ENCODE measurements at places on chromosomes 16 and 17.

DNA sequence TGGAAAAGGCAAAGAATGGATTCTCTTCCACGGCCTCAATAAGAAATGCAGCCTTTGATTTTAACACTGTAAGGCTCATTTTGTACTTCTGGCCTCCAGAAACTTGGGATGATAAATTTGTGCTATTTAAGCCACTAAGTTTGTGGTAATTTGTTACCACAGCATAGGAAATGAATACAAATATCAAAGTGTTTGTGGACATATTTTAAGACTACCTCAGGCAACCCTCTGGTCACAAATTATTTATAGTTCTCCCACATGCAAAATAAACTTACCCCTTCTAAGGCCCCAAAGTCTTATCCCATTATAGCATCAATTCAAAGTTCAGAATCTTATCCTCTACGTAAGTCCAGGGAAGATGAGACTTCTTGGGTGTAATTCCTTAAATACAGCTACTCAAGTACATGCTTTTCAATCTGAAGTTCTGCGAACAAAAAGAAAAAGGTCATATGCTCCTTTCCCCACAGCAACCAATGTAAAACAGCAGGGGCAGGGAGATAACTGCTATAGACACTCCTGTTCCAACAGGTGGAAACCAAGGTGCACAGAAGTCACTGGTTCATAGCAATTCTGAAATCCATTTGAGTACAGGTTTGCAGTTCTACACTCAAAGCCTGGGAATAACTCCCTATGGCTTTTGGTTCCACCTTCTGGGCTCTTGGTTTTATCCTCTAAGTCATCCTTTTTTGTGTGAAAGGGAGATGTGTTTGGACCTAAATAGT, 5.4 kb upstream of the EFCAB13 start:
- no peak for DNase-seq

DNA sequence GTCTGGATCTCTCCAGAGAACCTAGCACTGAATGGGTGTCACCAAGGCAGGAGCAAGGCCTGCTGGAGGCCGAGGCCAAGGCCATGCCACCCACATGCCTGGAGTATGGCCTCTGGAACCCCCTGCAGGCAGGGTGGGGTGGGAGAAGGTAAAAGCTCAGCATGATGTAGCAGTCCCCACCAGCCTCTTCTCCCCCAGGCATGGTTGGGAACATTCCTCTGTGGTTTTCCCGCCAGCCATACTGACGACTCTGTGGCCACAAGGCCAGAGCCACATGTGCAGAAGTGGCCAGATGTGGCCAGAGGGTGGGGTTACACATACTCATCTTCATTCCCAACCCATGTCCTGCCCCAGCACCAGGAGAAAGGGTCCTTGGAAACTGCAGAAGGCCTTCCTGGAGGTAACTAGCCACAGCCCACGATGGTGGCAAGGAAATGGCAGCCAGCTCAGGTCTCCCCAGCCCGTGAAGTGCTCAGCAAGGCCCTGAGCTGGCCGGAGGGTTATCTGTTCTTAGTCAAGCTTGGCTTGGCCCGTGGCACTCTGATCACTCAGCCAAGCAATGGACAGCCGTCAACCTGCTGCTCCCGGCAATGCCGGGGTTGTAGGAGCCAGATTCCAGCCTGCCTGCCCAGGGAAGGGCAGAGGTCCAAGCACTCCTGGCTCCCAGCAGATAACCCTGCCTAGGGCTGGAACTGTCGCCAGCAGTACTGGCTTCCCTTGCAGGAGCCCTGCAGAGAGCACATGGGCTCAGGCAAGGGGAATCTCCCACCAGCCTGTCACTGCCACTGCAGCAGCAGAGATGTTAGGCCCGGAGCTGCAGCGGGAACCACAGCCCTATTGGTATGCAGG, 26.1 kb downstream of the HDAC5 start:
- no peak for DNase-seq

DNA sequence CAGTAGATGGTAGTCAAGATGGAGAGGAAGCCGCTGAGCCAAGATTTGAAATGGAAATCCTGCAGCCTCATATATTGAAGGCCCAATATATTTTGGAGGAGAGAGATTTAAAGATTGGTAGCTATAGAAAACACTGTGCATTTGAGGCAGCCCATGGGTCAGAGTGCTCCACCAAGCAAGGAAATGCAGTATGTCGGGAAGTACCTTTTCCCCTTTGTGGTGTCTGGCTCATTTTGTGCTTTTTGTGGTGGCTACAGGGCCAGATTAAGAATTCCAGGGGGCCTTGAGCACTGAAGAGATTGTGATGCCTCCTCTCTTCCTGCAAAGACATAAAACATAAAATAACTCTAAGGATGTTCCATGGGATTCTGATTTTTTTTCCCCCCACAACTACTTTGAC, 39.6 kb downstream of the CDRT15 start:
- no peak for DNase-seq

- no peak for DNase-seq
Measured at GRCh38 chr16:82136956-82137821, 32.8 kb downstream of the MPHOSPH6 start.

DNA sequence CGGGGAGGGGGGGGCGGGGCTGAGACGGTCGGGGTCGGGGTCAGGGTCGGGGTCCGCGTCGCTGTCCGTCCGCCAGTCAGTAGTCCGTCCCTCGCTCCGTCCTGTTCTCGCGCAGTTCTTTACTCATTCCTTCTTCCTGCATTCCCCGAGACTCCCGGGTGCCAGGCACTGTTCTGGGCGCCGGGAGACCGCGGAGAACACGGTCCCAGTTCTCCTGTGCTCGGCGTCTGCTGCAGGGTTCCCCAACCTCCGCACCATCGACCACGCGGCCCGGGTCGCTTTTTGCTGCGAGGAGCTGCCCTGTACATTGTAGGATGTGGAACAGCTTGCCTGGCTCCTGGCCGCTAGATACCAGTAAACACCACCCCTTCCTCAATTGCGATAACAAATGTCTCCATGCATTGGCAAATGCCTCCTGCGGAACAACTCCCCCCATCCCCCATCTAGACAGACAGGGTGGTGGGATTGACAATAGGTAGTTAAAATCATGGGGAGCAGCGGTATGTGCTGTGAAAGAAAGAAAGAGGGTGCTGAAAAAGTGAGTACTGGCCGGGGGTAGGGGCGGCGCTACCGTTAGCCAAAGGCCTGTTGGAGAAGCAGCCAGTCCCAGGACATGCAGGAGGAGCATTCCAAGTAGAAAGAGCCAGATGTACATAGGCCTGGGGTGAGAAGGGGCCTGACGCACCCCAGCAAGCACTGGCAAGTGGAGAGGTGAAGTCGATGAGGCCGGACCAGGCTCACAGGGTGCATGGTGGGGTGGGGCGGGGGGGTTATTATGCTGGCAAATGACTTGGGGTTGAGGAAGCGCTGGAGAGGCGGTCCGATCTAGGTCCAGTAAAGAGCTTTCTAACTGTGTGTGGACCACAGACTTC, 631 bp downstream of the TRAF7 start:
- no peak for DNase-seq
